NCI-H1092 treated with DMSO at 0.1 percent for 48 hours (cell line): ENCODE measurements at places on chromosomes 2 and 18.

GRCh38 chr2:79935771-79936657 lies 368.5 kb downstream of the LRRTM1 start:
- peak; percentile 35 for DNase-seq

GRCh38 chr2:26946841-26947784 lies 23.3 kb upstream of the MAPRE3 start:
- DNase-seq, result no peak

- DNase-seq, result no peak
Observed at GRCh38 chr2:115560666-115561065, 1118.2 kb downstream of the DPP10 start.

DNA sequence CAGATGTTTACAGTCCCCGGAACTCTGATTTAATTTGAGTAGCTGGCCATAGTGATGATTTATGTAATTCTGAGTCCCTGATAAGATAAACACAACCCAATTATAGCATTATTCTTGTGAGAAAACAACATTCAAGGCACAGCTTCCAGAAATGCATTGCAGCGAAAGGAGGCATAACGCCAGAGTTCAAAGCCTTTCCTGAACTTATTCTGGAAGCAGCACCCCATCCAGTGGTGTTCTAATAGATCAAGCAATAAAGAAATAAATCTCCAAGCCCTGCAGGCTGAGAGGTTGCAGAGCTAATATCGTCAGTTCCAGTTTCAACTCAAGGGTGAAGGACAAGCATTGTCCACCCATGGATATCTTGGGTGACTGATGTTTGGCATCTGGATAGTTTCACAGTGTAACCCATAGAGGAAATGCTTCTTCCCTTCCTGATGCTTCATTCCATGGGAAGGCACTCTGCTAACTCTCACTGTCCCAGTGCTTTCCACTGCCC lies 18.8 kb downstream of the CDH2 start:
- no peak for DNase-seq

- no peak for DNase-seq
Observed at GRCh38 chr2:165558832-165559231, 89.3 kb downstream of the CSRNP3 start.

GRCh38 chr18:28846958-28847357 lies 670.0 kb upstream of the CDH2 start:
- no peak for DNase-seq

DNA sequence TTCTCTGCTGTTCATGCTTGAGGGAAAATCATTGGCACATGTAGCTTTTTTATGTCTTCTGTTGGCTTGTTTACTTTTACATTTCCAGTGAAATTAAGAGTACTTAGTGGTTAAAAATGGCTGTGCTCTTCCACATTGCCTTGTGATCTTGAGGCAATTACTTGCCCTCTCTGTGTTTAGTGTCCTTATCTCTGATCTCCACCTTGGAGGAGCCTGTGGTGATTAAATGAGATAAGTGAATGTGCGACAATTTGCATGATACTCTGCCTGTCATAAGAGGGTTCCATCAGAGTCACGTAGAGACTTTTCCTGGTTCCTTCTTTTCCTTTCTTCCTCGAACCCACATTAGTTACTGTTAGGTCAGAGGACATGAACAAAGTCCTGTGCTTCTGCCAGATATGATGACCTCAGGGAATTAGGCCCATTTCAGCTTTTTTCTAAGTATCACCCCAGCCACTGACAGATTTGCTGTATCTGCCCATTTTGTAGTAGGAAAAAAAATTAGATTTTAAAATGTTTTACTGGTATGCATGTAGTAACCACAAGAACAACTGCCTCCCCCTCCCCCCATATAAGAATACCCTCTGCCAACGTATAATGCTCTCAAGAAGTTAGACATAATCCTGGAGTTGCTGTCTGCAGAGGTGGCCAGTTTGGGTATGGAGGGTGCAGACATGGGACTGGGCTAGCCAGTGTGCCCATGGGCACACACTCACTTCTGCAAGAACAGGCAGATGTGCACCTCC lies 51.9 kb downstream of the TET3 start:
- DNase-seq, result no peak

GRCh38 chr2:55120634-55121359 lies 70.5 kb upstream of the RTN4 start:
- DNase-seq, result no peak
